ENCODE measurements at places on chromosomes 2 and 18.

DNA sequence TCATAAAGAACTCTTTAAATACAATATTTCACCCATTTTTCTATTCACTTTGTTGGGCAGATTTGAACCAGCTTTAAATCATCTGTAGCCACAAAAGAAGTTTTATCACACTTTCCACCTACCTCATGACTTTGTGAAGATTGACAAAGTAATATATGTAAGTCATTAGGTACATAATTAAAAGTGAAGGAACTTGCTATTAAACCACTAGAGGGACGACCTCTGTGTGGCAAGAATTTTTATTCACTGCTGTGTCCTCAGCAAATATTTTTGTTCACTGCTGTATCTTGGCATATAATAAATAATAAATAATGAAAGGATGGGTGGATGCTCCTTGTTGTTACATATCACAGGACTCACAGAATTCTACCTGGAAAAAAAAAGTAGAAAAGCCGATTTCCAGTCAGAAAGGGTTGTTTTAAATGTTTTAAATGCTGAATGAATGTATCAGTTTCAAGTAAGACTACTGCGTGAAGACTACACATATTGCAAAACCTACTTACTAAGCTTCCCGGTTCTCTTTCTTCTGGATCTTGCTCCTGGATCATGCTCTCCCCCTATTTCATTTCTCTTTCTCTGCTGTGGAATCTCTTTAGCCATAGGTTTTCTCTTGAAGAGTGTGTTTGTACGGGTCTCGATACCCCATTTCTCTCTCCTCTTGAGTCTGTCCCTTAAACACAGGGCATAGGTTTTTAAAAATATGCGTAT lies 44.8 kb downstream of the KCMF1 start:
- no peak for DNase-seq

GRCh38 chr2:231648579-231649174 lies 56.0 kb downstream of the TEX44 start:
- DNase-seq = no peak

GRCh38 chr2:56049233-56049845 lies 125.8 kb upstream of the EFEMP1 start:
- no peak for DNase-seq

- DNase-seq = no peak
Observed at GRCh38 chr2:233000886-233001750, 11.9 kb downstream of the NGEF start.

DNA sequence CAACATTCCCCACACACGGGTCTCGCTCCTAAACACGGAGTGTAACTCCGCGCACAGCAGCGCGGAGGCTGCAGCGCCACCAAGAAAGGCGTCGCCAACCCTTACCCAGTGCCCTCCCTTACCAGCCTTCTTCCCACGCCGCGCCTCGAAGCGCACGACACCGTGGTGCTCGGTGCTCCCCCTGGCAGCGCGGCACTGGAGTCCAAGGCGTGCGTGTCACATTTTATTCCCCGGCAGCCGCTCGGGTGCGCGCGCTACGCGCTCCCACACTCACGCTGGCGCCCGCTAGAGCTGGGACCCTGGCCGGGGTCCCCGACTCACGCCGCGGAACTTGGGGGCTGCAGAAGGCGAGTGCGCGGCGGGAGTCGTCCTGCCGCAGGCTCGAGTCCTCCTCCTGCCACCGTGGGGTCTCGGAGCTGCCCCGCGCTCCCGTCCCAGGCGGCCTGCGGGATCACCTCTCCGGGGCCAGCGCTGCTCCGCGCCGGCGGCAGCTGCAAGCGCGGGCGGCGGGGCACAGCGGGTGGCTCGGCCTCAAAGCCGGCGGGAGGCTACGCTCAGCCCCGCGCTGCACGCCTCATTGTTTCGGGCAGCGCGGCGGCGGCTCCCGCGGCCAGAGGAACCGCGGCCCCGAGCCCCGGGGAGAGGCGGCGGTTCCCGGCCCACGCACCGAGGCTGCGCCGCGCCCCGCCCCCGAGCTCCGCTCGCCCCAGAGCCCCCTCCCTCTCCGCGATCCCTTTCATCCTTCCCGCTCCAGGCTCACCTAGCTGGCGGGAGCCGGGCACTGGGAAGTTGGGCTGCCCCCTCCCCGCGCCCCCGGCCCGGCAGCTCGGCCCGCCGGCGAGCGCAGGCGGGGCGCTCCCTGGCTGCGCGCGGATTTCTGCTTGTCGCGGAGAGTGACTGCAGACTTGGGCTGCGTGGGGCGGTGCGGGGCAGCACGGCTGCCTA lies at the start of gene ST6GAL2:
Gene ST6GAL2 (minus strand): TSS at position 197 of the 945 bp plus-strand sequence. CDS start 42,190 bp downstream, outside the sequence.
- no peak for DNase-seq

DNA sequence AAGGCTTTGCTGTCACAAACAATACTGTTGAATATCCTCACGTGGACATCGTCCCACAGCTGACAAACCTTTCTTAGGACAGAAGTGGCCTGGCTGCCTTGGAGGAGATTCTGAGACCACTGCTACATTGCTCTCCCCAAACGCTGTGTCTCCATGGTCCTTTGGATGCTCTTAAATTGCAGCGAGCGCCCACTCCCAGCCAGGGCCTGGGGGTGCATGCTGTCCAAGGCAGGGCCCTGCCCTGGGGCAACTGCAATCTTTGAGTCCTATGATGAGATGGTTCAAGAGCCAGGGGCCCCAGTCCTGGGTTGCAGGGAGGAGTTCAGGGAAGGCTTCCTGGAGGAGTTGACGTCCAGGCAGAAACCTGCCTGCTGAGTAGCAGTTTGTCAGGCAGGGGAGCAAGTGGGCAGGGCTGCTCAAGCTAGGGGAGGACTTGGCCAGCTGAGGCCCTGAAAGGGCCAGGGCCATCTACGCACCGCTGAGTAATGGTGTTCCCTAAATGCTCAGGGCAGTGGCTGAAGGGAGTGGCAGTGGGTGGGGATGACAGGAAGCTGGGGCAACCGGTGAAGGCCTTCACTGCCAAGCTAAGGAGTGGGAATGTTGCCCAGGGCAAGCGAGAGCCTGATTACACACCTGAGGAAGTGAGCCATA lies 10.8 kb upstream of the SDC1 start:
- DNase-seq = no peak

GRCh38 chr2:18178736-18179349 lies 300.4 kb downstream of the KCNS3 start:
- DNase-seq = peak; percentile 39

- no peak for DNase-seq
Observed at GRCh38 chr2:10876394-10876793, 35.3 kb upstream of the KCNF1 start.

- DNase-seq = no peak
Observed at GRCh38 chr18:53752781-53753367, 471.6 kb downstream of the MBD2 start.

DNA sequence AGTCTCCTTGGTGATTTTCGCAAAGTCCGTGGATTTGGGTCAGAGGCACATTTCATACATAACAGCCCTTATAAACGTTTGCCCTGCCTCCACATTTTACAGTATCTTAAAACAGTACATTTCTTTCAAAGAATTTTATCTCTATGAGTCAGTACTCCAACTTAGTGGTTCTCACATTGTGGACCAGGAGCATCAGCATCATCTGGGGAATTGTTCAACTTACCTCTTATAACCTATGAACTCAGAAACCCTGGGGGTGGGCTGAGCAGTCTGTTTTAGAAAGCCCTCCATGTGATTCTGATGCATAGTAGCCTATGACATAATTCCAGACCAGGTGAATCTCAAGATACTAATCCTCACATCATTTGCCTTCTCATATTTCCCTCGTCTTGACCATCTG lies 12.4 kb downstream of the SUPT7L start:
- no peak for DNase-seq

- DNase-seq = no peak
Observed at GRCh38 chr2:162839419-162839818, 852 bp upstream of the KCNH7 start.

- DNase-seq = peak; percentile 5
Observed at GRCh38 chr2:146489386-146489785, 1355.4 kb upstream of the ACVR2A start.

DNA sequence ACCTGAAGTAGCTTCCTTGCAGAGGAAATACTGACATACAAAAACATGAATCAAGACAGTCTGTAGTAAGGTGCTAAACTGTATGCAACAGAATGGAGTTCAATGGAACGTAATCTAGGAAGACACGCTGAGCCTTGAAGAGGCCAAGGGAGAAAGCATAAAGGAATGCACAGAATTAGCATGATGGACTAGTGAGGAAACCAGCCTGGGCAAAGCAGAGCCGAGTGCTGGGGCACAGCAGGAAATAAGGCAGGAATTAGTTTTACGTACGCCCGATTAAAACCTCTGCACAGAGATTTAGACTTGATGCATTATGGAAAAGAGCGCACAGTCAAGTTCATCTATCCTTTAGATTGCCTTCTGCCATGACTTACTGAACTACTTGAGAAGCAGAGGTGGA lies 200.3 kb downstream of the DLGAP1 start:
- DNase-seq = no peak

DNA sequence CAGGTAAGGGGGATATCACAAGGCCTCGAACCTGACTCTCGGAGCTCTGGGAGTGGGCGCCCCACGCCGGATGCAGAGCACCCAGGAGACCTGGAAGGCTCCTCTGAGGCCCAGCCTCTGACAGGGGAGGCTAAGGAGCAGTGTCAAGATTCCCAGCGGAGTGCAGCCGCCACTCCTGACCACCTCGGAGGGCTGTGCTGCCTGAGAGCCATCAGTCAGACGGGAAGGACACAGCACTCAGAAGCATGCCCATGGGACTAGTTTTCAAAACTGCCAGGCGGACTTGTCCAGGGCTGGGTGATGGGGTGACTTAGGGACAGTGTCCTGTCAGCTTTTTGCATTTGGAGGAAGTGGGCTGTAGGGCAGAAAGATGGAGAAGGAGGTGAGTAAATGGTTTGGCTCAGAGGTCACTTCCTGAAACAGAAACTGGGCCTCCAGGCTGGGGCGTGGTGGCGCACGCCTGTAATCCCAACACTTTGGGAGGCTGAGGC lies 34.6 kb upstream of the B3GNT7 start:
- DNase-seq = no peak

- DNase-seq = no peak
Observed at GRCh38 chr2:124025891-124026434, 876 bp downstream of the CNTNAP5 start.

DNA sequence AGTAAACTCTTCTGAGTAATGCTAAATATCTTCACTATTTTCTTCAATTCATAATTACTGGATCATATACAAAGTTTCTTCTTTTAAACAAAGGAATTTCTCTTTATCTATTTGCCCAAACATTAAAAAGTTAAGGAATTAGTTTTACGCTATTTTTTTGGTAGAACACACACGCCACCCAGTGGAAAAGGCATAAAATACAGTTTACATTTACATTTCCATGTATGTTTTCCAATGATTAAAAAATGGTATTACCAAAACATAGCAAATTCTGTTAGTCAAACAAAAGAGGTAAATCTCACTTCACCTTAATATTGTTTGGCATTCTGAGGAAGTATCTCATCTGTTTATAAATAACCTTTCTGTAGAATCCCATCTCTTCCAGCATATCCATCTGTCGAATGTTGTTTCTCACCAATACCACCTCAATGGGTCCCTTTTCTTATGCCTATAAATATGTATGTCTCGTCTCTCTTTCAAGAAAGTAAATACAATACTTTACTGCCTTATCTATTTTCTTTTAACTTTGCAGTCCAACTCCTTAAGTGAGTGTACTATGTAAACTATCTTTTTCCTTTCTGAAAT lies 7.2 kb downstream of the BOLL start:
- DNase-seq = peak; percentile 10

DNA sequence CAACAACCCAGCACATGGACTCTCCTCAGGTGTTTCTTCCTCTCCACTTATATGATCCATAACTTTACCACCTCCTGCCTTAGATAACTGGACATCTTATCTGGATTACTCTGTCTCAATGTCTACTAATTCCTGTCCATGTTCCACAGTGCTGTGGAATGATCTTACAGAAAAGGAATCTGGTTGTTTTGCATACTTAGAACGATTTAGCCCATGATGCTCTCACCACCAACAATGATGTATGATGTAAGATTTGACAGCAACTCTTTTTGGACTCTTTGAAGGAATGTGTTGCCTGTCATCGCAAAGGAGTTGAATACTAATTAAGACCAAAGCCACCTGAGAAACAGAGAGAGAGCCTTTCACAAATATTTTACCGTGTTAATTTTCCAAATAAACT lies 37.7 kb upstream of the SYT4 start:
- no peak for DNase-seq

GRCh38 chr2:238060096-238060541 lies 682 bp upstream of the SCLY start:
- DNase-seq = no peak

DNA sequence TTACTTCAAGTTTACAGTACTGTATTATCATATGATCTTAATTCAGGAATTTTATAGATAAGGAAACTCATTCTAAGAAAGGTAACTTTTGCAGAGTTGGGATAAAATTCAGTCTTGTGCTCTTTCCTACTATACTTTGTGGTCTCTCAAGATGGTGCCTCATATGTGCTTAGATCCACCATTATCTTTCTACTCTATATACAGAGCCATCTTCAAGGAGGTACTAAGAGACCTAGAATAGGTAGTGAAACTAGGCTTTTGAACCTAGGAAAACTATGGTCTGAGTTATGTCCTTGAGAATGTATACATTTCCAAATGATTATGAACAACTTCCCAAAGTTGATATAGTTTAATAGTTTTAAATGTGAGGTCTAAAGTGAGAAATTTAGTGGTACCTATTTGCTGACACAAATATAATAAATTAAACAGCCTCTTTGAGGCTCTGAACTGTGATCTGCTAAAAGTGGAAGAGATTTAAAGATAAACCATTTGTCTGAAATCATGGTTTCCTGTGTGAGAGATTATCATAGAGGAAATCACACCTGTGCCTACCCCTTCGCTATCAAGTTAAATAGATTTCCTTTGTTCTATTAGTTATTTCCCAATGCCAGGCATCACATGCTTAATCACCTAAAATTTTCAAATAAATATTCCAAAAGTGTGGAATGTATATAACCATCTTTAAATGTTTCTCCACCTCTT lies 27.2 kb downstream of the ACAA2 start:
- no peak for DNase-seq

DNA sequence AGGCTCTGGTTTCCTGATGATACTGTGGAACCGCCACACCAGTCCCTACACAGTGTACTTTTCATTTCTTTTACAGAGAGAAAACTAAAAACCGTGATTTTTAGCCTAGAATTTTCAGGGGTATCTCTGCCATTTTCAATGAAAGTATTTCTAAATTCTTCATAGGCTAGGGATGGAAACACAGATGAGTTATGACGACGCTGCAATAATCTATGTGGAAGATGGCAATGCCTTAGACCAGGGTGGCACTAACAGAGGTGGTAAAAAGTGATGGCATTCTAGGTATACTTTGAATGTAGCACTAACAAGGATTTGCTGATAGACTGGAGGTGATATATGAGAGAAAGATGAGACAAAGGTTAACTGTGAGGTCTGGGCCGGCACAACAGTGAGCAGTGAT lies 56.5 kb downstream of the TTC21B start:
- DNase-seq = no peak

GRCh38 chr2:143807671-143808070 lies 678.5 kb downstream of the ARHGAP15 start:
- DNase-seq = no peak

GRCh38 chr2:150060341-150060740 lies 427.1 kb downstream of the RND3 start:
- DNase-seq = no peak

- no peak for DNase-seq
Observed at GRCh38 chr2:121605820-121606733, 43.2 kb downstream of the CLASP1 start.

Data from fibroblast of skin of left quadriceps (primary cell).